ENCODE measurements at places on chromosomes 11 and 22.

DNA sequence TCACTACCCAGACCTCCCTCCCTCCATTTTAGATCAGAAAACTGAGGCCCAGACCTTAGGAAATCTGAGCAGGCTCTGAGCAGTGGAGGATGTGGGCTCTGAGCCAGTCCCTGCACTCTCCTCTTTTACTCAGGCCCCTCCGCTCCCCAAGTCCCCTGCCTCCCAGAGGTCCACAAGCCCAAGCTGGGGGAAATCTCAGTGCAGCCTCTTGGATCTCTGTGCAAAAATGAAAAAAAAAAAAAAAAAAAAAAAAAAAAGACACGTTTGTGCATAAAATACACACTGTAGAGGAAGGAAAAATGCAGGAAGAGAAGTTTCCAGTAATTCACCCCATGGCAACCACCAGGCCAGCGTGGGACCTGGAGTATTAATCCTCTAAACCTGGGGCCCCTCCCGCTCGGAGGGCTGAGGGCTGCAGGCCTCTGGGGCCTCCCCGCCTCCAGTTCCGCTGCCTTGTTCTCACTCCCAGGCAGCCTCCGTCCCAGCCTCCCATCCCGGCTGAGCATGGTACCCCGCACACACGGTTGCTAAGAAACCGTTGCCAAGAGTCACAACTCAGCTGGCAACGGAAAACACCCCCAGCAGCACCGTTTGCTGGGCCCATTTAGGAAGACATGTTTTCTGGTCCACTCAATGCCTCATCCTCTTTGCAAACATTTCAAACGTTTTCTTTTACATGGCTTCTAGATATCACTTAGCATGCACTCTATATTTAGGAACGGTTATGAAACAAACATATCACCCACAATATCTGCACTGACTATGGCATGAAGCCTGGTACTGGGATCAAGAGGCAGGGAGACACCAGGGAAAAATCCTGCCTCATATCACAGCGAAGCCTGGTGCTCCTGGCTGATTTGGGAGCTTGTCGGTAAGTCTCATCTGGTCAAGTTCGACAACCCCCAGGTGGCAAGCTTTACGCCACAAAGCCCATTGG lies 227.5 kb downstream of the CTTN start:
- DNase-seq = no peak

DNA sequence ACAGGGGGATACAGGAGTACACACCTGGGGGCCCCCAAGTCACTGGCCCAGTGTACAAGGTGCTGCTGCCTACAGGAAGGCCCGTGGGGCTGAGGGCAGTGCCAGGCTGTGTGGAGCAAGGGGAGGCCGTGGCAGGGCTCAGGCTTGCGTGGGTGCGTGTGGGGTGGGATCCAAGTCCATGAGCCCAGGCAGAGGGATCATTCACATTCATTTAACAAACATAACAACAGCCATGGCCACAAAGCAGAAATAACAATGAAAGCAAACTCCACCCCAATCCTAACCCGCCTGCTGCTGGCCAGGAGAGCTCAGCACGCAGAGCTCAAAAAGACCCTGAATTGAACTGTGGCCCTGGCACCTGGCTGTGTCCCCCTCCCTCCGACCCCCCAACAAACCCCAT lies 17.0 kb upstream of the SCGB1A1 start:
- DNase-seq = no peak

DNA sequence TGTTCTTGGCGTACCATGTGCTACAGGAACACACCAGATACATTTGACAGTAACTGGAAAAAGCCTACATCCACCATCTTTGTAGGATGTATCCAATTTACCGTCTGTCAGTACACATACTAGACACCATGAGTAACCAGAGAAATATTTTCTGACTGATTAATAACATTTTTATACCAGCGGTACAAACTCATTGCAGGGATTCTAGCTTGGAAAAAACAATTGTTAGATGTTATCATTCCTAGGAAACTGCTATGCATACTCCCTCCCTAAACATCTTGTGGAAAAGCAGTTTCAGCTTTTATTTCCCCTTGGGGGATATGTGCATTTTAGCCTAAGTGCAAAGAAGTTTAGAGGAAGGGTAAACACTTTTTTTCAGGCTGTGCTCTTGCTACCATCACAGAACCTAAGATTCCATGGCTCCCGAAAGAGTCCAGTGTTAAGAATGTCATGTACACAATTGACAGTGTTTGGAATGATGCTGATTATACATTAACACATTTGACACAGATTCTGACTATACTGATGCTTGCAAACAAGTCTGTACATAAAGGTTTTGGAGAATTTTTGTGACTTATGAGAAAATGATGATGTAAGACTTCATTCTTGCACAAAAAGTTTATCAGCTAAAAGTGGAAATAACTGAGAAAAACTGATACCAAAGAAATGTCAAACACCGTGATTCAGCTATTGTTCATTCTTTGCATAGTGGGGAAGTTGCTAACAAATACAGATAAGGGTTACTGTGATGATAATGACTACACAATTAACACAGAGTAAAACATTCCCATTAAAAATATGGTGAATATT lies 23.7 kb downstream of the NCF4 start:
- no peak for DNase-seq

- no peak for DNase-seq
These were observed 994 bp downstream of the TAGLN start for GRCh38 chr11:117199916-117200812.

DNA sequence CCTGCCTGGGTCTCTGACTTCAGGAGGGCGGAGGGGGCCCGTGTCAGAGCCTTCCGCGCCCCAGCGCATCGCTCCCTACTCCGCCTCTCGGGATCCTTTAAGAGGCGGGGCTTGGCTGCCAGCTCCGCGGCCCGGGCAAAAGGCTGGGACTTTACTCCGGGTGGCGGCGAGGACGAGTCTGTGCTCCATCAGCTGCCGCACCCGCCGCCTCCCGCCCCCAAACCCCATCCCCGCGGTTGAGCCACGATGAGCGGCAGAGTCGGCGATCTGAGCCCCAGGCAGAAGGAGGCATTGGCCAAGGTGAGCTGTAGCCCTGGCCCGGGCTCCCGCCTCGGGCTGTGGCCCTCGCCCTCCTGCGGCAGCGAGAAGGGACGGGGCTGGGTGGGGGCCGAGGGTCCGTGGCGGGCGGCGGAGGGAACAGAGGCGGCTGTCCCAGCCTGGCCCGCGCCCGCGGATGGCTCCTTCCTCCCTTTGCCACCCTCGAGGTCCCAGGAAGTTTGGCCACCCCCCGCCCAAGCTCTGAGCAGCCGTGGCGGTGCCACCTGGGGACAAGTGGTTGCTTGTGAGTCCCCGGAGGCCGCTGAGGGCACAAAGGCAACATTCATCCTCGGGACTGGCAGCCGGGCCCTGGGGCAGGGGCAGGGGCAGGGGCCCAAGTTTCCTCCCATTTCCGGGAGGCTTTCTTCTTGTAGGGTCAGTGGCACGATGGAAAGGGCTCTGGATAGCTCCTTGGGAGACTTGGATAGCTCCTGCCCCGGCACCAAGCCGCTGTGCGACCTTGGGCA lies at the start of gene SEC14L2:
SEC14L2 (plus strand) TSS at position 148 of the 785 bp plus-strand sequence; CDS start at position 247, 99 bp downstream.
- peak; percentile 42 for DNase-seq

DNA sequence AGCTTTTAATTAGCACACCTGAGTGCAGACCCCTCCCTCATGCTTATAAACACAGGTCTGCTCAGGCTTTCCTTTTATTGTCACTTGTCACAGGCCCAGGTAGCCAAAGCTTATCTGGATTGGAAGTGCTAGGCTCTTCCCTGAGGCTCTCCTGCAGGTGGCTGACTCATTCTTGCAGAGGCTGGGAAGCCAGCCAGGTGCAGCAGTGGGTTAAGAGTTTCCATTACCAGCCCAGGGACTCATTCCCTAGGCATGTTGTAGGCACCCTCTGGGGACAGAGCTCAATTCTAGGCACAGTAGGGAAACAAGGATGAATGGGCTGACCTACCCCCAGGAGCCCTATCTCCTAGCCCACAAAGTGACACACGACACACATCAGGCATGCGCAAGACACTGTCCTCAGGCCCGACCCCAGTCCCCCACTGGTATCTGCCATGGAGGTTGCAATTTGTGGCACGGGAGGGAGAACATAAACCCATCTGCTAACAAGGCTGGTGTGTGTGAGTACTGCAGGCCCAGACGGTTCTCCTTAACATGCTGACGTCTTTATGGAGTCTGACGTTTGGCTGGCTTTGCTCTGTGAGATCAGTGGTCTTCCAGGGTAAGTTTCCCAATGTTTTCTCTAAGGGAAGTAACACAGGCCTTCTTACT lies 94.2 kb downstream of the ABTB2 start:
- no peak for DNase-seq

- no peak for DNase-seq
These were observed 20.7 kb upstream of the TPBGL start for GRCh38 chr11:75219869-75220268.

GRCh38 chr11:14308114-14308896 lies 50.7 kb downstream of the RRAS2 start:
- DNase-seq = no peak

DNA sequence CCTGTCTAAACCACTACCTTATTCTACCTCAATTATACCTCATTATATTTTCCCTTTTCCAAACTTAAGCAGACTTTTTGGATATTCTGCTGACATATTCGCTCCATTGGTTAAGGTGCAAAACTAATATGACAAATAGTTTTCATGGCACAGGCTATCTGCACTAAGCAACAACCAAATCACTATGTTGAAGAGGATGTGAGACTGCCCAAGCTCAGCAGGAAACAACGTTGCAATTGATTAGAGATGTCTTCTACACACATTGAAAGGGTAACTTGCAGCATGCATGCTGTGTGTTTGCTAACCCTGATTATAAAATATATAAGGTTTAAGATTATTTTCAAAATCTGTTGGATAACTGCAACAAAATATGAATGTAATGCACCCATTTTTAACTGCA lies 61.6 kb downstream of the STK33 start:
- DNase-seq = no peak

DNA sequence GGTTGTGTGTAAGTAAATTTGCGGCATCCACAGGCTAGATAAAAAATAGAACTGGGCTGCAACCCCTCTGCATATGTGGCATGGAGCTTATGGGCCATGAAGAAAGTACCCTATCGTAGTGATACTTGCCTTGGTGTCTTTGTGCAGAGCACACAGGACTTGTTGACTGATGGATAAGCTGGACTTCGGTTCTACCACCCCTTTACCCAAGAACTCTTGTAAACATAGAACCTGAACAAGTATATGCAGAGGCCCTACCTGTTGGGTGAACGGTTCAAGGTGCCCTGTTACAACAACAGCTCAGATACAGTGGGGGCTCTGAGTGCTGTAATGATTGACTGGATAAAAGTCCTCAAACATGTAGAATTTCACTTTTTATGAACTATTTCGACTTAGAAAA lies 3.0 kb upstream of the LGR4 start:
- DNase-seq = no peak

Measured in T-helper 2 cell (primary cell).